ENCODE measurements at places on chromosomes 1 and 21.

DNA sequence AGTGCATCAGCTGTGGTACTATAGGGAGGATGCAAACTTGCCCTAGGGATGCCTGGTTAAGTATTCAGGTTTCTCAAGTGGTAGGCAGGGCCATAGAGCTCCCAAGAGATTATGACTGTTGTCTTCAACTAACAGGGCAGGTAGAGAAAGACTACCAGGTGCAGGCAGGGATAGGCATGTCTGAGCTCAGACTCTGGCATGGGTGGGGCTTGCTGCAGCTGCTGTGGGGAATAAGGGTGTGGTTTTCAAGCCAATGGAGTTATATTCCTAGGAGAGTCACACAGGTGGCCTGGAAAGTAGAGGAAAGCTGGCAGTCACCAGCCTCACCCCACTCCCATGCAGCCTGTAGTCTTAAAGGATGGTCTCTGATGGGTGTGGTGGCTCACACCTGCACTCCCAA lies 673.4 kb upstream of the ADGRL4 start:
- no peak for DNase-seq

DNA sequence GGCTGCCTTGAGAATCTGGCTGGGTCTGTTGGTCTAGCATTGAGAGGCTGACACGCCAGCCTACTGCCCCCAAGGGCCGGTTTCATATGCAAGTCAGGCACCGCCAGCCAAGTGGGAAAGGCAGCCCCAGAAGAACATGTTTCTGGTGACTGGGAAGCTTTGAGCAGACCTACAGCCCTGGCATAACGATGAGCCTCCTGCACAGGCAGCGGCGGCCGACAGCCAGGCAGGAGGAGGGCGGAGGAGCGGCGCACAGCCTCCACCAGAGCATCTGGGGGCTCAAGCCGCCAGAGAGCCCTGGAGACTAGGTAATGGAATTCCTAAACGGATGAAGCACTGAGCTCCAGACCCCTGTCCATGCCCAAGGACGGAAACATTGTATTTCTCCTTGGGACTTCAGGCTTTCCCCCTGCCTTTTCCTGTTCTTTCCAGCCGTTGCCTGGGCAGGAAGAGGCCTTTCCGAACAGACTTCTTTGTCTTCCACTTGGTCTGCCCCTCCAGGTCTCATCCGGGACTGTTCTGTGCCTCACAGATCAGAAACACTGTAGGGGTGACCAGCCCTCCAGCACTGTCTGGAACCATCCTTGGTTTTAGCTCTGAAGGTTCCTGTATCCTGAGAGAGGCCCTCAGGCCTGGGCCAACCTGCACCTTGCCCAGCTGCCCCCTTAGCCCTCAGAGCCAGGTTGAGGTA lies 59.5 kb downstream of the IRF2BP2 start:
- no peak for DNase-seq

DNA sequence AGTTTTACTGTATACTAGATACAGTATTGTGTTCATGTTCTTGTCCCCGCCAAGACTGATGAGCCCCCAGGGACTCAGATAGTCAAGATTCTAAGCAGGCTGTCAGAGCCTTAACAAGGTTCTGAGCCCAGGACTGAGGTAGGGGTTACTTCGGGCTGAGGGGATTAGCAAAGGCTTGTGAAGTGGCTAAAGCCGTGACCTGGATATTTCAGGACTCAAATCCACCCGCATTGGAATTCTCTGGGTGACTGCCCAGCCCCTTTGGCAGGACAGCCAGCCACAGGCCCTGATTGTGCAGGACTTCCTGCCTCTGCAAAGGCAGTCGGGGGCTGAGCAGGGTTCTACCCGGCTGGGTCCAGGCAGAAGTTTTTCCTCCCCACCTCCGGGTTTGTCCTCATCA lies at the start of gene PLA2G5:
Gene PLA2G5, plus strand, starts transcription at position 321 of the 400 bp plus-strand sequence. CDS start 14,637 bp downstream, outside the sequence.
- DNase-seq: no peak

DNA sequence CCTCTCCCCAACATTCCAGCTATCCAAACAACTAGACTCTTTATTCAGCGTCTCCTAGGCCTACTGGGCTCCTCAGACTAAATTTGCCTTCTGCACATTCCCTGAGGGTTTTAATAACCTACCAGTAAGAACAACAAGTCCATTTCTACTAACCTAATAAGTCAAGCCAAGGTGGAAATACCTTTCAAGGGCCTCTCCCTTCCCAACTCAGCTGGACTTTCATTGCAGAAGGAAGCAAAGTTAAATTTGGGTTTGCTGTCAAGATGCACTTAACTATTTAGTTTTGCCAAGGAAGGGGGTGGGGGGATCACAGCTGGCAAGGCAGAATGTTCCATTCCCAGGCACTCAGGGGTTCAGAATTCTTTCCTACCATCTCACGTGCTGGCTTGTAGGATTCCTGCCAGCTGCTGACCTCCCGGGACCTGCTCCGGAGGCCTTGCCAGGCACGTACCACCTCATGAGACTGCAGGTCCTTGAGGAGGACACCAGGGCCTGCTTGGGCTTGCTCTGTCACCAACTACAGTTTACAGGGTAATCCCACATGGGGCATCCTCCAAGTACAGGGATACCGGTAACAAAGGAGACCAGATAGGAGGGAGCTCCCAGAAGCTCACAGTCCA lies 29.8 kb downstream of the SLC30A1 start:
- no peak for DNase-seq

- DNase-seq: no peak
Observed at GRCh38 chr1:8191474-8191873, 126.4 kb upstream of the SLC45A1 start.

DNA sequence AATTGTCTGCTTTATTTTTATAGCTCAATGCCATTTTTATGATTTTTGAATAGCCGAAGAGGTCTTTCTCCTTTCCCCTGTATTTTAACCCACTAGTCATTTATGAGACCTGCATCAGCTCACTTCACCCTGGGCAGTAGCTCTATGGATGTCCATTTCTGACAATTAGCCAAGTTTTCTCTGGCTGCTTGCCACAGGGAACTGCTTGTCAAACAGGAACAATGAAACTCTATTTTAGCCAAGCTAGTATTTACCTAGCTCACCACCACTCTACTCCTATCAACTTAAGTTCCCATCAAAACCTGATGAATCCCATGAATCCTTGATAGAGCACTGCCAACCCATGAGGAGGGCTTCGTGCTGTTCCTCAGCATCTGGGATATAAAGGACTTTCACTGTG lies 406.7 kb downstream of the RWDD3 start:
- no peak for DNase-seq

GRCh38 chr1:235336903-235337302 lies 8.5 kb downstream of the GGPS1 start:
- no peak for DNase-seq

DNA sequence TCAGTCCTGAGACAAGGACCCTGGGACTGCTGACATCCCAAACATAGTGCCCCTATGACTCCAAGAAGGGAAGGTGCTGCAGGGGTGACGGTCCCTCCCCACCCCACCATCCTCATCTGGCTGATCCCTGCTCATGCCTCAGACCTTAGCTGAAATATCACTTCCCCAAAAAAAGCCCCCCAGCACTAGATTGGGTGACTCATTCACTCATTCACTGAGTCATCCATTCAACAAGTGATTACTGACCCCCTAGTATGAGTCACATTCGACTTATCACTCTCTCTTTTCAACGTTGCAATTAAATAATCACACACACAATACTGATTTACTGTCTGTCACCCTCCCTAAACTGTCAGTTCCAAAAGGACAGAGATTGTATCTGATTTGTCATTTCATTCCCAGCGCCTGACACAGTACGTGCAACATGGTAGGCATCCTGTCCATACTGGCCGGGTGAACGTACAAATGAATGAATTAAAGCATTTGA lies 48.6 kb downstream of the HIVEP3 start:
- DNase-seq: no peak

- no peak for DNase-seq
Observed at GRCh38 chr1:239184561-239185244, 201.7 kb upstream of the CHRM3 start.

DNA sequence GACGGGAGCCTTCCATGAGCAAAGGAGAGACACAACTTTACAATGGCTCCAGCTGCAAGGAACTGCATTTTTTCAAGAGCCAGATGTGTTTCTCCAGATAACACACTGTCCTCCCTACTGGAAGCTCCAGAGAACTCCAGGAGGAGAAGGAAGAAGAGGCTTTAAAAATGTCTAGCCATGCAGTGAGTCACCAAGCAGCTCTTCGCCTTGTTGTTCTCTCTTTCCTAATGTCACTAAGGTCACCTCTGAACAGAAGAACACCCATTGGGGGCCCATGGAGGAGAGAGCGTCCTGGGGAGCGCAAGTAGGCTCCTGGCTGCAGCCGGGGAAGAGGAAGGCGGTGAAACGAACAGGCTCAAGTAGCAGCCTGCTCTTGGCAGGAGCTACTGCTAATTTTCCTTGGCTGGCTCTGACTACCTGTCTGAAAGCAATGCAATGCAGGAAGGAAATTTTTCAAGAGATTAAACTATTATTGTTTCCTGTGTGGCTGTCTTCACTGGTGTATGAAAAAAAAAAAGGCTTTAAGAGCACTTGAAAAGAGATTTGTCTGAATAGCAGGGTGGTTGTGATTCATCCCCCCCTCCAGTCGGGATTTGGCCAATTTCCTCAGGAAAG lies 321.9 kb downstream of the SETD4 start:
- no peak for DNase-seq

GRCh38 chr1:54095546-54096226 lies 42.3 kb downstream of the TCEANC2 start:
- no peak for DNase-seq

DNA sequence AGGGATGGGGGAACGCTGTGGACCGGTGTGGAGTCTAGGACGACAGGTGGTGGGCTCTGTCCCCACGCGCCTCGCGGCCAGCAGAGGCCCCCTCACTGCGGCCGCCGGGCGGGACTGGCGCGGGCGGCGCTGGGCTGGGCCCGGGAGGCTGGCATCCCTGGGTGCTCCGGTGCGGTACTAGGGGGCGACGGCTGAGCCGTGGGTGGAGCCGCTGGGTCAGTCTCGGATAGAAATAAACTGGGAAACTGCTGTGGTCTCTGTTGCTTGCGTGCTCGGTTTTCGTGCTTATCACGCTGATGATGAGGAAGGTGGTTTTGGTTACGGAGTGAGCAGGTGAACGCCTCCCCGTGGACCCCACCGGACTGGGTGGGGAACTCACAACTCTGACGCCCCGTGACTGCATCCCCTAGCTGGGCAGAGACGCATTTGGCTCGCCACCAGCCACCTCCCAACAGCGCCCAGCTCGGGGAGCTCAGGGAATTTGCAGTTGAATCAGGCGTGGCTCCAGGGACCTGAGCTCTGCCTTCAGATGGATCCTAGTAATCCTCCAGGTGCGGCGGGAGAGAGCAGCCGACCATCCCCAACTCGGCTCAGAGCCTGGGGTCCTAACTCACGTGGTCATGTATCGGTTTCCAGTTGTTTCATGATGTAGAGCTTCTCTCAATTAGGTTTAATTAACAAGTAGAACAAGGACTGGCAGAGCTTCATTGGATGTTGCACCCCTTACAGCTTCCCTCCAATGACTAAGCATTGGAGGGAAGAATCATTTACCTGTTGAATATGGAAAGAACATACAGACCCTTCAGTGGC lies 32.1 kb downstream of the HSD17B7 start:
- DNase-seq: no peak

- DNase-seq: no peak
Observed at GRCh38 chr1:59674595-59674994, 140.2 kb upstream of the HOOK1 start.

- no peak for DNase-seq
Observed at GRCh38 chr1:8866792-8867415, 11.6 kb downstream of the ENO1 start.

- no peak for DNase-seq
Observed at GRCh38 chr1:107246775-107247345, 106.0 kb downstream of the NTNG1 start.

GRCh38 chr1:183653876-183654451 lies 848 bp upstream of the APOBEC4 start:
- no peak for DNase-seq

GRCh38 chr1:116417678-116418077 lies 44.6 kb downstream of the ATP1A1 start:
- DNase-seq: no peak

- DNase-seq: no peak
Observed at GRCh38 chr1:8382608-8383505, 64.9 kb downstream of the SLC45A1 start.

- DNase-seq: no peak
Observed at GRCh38 chr1:167297222-167298214, 76.8 kb downstream of the POU2F1 start.

- DNase-seq: no peak
Observed at GRCh38 chr1:63774617-63775417, 1.0 kb downstream of the ROR1 start.

DNA sequence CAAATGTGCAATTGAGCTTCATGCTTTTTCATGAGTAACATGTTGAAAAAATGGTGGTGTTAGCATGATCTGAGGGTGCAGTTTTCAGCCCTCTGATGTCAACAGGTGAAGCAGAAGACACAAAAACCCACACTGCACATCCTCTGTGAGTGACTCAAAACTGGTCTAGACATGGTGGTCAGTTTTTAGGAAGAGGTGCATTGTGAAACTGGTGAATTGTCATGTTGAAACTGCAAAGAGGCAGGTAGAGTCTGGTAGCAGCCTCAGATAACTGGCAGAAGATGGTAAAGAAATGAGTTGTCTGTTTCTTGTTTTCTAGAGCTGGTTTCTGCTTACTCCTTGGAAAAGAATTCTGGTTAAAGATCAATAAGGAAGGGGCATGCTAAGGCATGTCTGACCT lies 97.3 kb upstream of the HMCN1 start:
- peak; percentile 21 for DNase-seq

GRCh38 chr1:206953626-206954025 lies 7.4 kb upstream of the PIGR start:
- no peak for DNase-seq

DNA sequence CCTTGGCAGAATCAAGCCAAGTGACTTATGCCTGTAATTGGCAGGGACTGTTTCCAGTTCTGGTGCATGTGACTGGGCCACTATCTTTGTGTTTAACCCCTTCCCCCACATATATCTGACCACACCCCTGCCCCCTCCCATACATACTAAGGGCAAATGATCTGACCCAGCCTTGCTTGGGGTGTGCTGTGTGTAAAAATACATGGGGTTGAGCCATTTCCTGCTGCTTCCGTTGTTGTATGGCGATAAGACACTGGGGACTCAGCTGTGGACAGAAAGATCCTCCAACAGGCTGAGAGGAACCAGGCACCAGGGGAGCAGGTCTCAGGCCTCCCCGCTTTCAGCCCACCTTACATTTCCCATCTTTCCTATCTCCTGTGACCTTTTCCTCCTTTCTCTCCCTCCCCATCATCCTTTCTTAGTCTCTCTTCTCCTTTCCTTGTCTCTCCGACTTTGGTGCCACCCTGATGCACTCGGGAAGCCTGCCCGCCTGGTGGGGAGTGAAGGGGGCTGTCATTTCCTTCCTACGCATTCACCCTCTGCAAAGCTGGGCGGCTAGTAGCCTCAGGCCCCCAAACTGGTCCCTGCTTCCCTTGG lies 39.7 kb downstream of the TMCC2 start:
- no peak for DNase-seq

DNA sequence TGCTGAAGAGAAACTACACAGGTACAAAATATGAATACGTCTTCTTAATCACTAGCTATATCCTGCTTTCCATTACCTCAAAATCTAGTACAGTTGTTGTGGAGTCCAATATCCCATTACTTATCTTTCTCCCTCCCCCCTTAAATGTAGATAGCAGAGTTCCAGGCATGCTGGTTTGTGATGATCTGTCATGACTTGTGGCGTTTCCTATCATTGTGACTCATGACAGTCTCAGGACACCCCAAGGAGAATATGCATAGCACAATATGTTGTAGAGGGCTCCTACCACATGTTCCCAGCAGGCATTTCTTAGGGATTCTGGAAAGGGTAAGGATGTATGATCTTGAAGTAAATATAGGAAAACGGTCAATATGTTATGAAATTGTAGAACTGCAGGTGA lies 206.9 kb downstream of the USH2A start:
- DNase-seq: no peak

Data from stimulated activated CD4-positive, alpha-beta T cell treated with anti-CD3 and anti-CD28 coated beads, TNF-alpha, amount 100 ng/mL, for 48 hours (primary cell).